ENCODE measurements at places on chromosomes 2 and 18.

DNA sequence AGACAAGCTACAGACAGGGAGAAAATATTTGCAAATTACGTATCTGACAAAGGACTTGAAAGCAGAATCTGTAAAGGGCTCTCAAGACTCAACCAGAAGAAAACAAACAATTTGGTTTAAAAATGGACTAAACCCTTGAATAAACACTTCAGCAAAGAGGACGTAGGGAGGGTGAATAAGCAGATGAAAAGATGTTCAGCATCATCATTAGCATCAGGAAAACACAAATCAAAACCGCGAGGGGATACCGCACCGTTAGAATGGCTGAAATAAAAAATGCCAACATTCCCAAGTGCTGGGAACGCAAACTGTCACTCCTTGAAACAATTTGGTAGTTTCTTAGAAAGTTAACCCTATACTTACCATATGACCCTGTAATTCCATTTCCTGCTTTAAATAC is 136.7 kb downstream of the MBP start:
- DNase-seq, result no peak

DNA sequence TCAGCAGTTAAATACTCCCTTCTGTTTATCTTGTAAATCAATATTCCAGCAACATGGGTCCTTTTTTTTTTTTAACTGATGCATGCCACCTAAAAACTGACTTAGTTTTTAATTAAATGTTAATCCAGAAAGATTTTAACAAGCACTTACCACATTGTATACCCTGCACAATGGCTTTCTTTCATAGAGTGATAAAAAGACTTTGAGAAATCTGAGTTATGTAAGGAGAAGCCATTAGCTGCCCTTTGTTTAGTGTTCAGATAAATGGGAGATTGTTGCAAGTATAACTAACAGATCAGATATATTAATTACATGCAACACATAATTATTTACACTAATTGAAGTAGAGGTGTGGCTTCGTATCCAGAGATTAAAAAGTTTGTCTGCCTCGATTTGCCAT is 22.7 kb upstream of the NFATC1 start:
- no peak for DNase-seq

DNA sequence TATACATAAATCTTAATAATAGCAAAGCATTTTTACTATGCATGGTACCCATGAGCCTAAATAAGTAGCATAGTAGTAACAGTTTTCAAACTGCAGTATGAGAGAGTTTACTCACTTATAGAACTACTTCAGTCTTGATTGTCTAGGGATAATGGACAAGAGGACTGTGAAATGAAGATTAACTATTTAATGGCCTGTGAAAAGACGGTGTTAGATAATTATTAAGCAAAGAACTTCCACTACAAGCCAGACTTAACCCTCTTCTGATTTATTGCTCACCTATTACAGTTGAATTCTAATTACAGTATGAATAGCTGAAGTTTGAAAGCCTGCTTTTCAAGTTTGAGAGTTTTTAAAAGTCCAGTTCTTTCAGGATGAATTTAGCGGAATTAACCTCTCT is 18.9 kb downstream of the PIK3C3 start:
- no peak for DNase-seq

- DNase-seq, result no peak
These were observed 377.4 kb downstream of the RPRM start for GRCh38 chr2:153101187-153101586.

- DNase-seq, result no peak
These were observed 75.4 kb downstream of the CERKL start for GRCh38 chr2:181581534-181581933.

DNA sequence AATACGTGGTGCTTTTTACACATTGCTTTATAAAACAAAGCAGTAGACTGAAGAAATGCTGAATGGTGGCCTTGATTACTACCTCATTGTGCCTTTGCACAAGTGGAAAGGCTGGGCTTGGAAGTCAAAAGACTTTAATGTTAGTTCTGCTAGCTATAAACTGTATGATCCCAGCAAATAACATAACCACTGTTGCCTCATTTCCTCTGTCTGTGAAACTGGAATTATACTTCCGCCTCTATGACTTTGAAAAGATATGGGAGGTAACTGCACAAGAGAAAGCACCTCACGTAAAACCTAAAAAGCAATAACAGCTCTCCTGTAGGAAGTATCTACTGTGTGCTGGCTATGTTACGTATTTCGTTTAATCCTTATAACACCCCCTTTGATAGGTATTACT is 43.4 kb upstream of the DSC1 start:
- no peak for DNase-seq

DNA sequence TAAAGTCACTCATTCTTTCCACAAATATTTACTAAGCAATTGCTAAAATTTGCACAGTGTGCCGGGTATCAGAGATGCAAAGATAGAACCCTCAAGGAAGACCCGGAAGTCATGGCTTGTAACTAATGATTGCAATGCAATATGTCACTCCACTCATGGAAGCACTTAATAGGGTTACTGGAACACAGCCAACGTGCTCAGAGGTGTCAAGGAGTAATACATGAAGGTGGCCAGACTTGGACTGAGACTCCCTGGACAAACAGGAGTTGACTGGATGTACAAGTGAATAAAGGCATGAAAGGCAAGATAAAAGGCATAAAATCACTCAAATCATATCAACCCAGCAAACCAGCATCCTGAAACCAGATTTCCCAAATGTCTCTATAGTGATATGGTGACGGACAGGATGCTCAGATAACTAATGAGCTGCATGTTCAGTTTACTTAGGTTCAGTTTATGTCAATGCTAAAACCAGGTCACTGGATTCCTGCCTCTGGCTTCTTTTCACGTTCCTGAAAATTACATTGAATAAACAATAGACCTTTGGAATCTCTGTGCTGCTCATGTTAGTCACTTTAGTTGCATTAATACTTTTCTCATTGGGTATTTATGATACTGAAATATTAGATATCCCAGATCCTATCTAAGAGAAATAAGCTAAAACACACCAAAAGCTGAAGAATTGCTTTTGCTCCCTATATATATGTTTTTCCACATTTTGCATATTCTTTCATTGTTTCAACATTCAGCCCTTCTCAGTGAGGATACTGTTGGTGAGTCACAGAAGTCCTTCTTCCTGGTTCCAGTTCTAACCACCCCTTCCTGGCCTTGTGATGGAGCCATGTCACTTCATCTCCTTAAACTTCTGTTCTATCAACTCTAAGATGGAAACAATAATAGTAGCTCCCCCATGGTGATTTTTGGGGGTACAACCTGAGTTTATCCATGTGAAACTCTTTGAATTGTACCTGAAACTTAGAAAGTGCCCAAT is 688.9 kb upstream of the ID2 start:
- DNase-seq, result no peak

GRCh38 chr2:70029814-70030409 is 57.4 kb upstream of the PCBP1 start:
- DNase-seq, result peak; percentile 74

- DNase-seq, result no peak
These were observed 43.9 kb downstream of the LBH start for GRCh38 chr2:30275256-30275655.

GRCh38 chr2:56199492-56199891 is 15.7 kb downstream of the CCDC85A start:
- DNase-seq, result no peak

- DNase-seq, result peak; percentile 82
These were observed 219.9 kb upstream of the FBXO11 start for GRCh38 chr2:48126162-48126561.

- peak; percentile 80 for DNase-seq
These were observed 13.6 kb upstream of the ANKRD53 start for GRCh38 chr2:70964596-70965386.

- no peak for DNase-seq
These were observed 10.7 kb upstream of the CASP10 start for GRCh38 chr2:201172279-201172678.

DNA sequence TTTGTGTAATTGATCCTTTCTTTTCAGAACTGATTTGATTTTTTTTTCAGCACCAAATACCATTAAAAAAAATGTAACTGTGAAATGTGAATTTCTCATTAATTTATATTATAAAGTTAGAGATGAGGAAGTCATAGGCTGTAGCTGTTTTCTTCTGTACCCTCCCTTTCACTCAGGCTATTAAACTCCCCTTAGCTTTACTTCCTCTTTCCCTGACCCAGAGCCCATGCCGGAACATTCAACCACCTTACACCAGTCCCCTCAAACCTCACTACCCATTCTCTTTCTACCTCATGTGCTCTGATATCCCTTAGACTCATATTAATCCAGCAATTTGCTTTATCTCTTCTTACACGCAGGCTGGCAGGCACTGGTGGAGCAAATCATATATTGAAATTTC is 12.4 kb downstream of the GALNT5 start:
- no peak for DNase-seq

GRCh38 chr18:77023102-77023782 is 109.3 kb downstream of the MBP start:
- no peak for DNase-seq

DNA sequence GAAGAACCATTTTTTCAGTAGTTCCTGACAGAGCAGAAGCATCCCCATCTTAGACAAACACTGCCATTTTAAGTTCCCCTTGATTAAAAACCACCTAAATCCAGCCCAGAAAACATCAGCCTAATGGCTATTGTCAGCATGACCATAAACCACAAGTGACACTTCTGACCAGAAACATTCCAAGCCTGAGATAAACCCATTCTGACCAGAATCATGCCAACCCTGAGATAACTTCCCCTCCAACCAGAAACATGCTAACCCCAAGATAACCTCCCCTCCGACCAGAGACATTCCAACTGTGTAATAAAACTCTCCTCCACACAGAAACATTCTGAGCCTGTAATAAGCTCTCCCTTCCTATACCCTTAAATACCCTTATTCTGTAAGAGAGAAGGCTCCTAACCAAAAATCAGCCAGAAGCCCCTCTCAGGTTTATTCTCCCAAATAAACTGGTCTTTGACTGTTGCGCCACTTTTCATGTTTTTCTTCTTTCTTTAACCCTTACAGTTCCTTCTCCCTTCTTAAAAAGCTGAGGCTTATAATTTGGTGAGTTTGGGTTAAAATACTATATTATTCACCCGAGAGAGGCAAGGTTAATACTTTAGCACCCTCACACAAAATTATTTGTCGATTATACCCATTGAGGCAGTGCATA is 149.7 kb downstream of the HNMT start:
- no peak for DNase-seq

GRCh38 chr2:37456479-37456878 is 112.0 kb downstream of the QPCT start:
- DNase-seq, result no peak

GRCh38 chr2:235960716-235961640 is 207.2 kb downstream of the GBX2 start:
- DNase-seq, result no peak

- no peak for DNase-seq
These were observed 43.8 kb upstream of the PEX13 start for GRCh38 chr2:60973705-60974104.

GRCh38 chr2:201363857-201364560 is 6.9 kb upstream of the FLACC1 start:
- no peak for DNase-seq

GRCh38 chr18:63763831-63764600 is 11.2 kb upstream of the SERPINB7 start:
- no peak for DNase-seq

GRCh38 chr2:102235491-102235890 is 48.7 kb downstream of the IL1RL2 start:
- DNase-seq, result no peak

DNA sequence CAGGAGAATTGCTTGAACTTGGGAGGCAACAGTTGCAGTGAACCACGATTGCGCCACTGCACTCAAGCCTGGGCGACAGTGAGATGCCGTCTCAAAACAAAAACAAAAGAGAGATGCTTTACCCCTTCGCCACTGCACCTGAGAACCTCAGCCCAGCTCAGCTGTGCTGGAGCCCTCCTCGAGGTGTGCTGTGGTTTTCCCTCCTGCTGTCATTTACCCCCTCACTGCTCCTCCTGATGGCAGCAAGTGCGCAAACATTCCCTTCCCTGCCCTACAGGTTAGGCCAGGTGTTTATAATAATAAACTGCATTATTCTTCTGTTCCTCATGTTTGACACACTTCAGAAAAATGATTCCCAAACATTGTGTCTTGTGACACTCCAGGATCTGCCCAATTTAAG is 8.4 kb downstream of the FBXO36 start:
- no peak for DNase-seq

- DNase-seq, result no peak
These were observed 97.6 kb upstream of the TMEM178A start for GRCh38 chr2:39568116-39568515.

DNA sequence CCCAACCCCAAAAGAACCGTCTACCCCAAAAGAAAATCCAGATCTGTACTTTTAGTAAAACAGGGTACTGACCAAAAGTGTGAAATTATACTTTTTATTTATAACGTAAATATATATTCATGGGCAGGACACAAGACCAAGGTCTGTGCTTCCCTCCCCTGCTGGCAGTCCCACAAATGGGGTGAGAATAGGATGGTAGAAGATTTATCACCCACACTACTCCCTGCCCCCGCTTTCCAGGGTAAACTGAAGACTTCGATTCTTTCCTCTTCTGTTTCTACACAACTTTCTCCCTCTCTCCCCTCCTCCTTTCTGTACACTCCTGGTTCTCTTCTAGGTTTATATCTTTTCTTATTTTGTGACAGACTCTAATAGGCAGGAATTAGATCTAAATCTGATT is 79.7 kb downstream of the MDH1 start:
- DNase-seq, result no peak

DNA sequence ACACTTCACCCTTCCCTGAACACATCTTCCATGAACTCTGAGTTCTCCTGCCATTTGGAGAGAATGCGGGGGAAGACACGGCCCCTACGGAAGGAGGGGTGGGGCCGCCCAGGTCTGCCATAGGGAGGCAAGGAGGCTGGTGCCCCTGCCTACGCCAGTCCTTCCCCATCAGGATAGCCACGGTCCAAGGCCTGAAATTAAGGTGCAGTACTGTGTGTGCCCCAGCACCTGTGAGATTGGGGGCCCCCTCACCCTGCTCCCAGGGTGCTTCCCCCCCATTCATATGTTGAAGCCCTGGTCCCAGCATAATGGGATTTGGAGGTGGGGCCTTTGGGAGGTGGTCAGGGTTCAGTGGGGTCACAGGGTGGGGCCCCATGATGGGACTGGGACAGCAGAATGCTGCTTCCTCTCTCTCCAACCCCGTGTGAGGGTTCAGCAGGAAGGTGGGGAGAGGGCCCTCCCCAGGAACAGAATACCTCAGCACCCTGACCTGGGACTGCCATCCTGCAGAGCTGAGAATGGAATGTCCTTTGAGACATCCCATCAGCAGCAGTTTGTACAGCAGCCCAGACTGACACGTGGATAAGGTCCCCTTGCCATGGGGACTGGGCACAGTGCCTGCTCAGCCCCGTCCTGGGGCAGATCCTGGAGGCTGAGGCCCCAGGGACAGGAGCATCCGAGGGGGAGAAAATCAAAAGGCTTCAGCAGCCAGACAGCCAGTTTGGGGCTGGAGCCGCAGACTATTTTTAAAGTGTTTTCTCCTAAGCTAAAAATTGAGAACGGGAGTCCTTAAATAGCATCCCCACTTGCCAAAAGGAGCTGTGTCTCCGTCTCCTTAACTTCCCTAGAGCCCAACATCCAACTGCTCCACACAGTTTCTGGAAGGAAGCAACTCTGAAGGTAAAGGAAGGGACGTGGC is 105.1 kb downstream of the NDUFA10 start:
- DNase-seq, result no peak

- no peak for DNase-seq
These were observed 50.6 kb downstream of the COL5A2 start for GRCh38 chr2:189128970-189129369.

All from uterus (tissue), 4 donors.